ENCODE measurements at places on chromosomes 2 and 18.
A peak's percentile ranks its signal among the peaks of the same experiment; 100 is the strongest.

- peak; percentile 38 for DNase-seq
These were observed 453 bp upstream of the ANTXR1 start for GRCh38 chr2:69012310-69013141.

DNA sequence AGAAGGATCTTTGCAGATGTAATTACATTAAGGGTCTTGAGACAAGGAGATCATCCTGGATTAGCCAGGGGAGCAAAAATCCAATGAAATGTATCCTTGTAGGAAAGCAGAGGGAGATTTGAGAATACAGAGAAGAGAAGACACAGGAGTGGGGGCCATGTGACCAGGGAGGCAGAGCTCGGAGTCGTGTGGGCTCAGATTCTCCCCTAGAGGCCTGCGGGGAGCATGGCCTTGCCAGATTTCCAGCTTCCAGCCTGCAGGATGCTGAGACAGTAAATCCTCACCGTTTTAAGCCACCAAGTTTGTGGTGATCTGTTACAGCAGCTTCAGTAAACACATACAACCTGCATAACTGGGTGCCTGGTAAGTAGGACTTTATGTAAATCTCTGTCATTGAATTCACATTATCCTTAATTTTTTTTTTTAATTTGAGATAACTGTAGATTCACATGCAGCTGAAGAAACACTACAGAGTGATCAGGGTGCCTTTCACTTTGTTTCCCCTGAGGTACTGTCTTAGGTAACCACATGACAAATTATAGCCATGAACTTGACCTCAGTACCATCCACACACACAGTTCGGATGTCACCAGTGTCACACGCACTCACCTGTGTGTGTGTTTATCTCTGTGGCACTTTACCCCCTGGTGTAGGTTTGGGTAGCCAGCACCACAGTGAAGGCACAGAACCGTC lies 138.4 kb upstream of the HDAC4 start:
- no peak for DNase-seq

- DNase-seq: no peak
These were observed 65.6 kb downstream of the EMX1 start for GRCh38 chr2:72982781-72983499.

- DNase-seq: no peak
These were observed 216.3 kb downstream of the RNF144A start for GRCh38 chr2:7133521-7133920.

DNA sequence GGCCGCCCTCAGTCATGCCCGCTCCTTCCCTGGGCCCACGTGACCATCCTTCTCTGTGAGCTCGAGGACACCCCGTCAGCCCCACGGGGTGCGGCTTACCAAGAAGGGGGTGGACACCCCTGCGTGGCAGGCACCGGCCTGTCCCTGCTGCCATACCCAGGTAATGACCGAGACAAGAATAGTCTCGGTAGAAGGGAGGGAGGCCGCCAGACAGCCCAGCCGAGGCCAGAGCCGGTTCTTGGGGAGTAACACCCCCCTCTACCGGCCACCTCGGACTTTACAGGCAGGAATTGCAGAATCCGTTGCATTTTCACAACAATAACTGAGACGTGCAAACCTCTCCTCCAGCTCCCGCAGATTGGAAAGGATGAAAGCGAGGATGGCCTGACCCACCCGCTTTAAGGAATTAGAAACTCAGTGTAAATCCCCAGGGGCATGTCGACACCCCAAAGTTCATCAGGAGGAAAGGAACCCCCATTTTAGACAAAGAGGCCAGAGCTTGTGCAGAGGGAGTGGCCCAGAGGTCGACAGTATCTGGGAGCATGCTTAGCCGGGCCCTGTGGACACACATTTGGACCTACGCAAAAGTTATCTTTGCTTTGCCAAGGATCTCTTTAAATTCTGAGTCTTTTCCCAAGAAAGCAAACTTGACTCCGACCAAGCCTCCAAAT lies 60.1 kb upstream of the GLI2 start:
- DNase-seq: no peak

GRCh38 chr2:126634273-126634861 lies 21.6 kb upstream of the GYPC start:
- peak; percentile 34 for DNase-seq

GRCh38 chr2:177753682-177754491 lies 318.7 kb downstream of the PDE11A start:
- DNase-seq: no peak

DNA sequence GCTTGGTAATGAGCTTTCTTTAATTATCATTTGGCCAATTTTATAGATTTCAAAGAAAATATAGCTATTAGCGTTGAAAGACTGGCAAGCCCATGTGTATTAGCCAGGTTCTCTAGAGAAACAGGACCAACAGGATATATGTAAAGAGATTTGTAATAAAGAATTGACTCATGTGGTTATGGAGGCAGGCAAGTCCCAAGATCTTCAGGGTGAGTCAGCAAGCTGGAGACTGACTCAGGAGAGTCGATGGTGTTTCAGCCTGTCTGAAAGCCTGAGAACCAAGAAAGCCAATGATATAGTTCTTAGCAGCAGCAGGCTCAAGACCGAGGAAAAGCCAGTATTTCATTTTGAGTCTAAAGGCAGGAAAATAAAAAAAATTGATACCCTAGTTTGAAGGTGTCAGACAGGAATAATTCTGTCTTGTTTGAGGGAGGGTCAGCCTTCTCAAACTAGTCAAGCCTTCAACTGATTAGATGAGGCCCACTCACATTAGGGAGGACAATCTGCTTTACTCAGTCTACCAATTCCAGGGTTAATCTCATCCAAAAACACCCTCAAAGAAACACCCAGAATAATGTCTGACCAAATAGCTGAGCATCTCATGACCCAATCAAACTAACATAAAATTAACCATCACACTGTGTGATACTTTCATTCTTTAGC lies 78.3 kb upstream of the CRIM1 start:
- no peak for DNase-seq

DNA sequence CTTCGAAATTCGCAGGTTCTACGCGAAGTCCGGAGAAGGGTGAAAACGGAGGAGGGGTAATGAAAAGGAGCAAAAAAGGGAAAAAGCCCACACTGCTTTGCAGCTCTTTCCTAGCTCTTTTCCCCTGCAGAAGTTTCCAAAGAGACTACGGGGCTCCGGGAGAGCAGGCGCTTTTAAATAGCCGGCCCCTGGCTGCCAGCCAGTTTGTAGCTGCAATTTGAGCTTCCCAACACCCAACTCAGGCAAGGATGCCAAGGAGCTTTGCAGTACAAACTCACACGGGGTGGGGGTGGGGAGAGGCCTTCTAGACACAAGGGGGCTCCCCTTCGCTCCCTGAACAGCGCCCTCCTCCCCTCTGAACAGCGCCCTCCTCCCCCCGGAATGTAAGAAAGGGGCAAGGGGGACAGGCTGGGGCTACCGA lies at the start of gene IGFBP5:
IGFBP5 (minus strand) TSS at position 149 of the 421 bp plus-strand sequence. CDS start 774 bp downstream, outside the sequence.
- DNase-seq: no peak

DNA sequence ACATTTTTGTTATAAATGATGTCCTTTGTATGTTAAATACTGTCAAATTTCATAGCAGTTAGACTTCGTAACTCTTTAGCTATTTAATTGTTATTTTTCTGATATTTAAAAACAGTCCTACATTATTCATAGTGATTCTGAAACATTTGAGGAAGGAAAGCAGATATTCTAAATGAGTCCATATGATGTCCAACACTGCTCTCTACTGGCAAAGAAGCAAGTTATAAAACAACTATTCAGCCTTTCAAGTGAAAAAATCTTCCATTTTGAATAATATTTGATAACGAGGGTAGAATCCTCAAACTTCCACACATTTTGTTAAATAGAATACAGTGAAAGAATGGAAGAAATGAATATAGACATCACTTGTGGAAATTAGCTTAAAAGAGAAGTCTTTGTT lies 220.8 kb downstream of the GULP1 start:
- DNase-seq: no peak

GRCh38 chr2:85601771-85602475 lies 575 bp downstream of the TMEM150A start:
- DNase-seq: no peak
